Effector memory CD8-positive, alpha-beta T cell (primary cell): ENCODE measurements at places on chromosomes 5 and 9.
A peak's percentile ranks its signal among the peaks of the same experiment; 100 is the strongest.

DNA sequence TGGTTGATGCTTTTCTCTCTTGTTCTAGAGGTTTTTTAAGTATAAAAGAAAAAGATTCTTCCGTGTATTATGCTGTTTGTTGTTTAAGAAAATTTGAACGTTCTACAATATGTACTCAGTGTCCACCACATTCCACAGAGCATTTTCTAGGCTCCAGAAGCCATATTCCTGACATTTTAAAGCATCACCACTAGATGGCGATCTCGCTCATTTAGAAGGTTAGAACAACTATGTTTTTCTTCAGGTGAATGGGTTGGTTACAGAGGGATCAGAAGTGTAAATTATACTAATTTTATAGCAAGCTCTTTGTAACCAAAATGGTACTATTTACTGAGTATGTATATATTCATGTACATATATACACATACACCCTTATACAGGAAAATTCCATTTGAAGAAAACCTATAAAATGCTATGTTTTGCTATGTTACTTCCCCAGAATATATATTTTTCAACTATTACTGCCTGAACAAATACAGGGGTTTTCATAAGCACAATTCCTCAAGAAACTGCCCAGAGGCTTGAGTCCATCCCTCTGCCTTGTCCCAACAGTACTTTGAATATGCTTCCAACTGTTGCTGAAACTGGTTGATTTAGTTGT lies 284.3 kb downstream of the CCDC171 start:
- H3K27ac ChIP-seq = no peak overlapping the region
- H3K27me3 ChIP-seq = no peaks in the 10 kb centered on the region
- no peaks in the 10 kb centered on the region for H3K4me1 ChIP-seq

DNA sequence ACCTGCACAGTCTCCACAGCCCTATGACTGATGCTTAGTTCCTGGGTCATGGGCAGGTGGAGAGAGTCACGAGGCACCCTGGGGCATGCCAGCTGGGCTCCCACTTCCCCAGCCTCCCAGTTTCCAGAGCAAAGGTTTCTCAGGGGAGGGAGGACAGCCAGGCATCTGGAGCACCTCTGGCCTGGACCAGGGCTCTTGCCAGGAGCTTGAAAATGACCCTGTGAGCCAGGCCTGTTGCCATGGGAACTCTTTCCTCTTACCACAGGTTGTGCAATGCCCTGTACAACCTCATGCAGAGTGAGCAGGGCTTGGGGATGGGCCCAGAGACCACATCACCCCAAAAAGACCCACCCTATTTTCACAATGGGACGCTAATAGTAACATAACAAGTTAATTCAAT lies 113.1 kb downstream of the PSD2 start:
- H3K4me3 ChIP-seq = no peak overlapping the region
- H3K27me3 ChIP-seq = peaks cover 22% of the 10 kb centered on the region
- no peak overlapping the region for H3K27ac ChIP-seq
- no peaks in the 10 kb centered on the region for H3K36me3 ChIP-seq
- no peaks in the 10 kb centered on the region for H3K4me1 ChIP-seq

GRCh38 chr5:123303802-123304201 lies 119.4 kb downstream of the CEP120 start:
- no peak for DNase-seq
- peaks cover 1% of the 10 kb centered on the region for H3K4me1 ChIP-seq
- no peaks in the 10 kb centered on the region for H3K36me3 ChIP-seq

DNA sequence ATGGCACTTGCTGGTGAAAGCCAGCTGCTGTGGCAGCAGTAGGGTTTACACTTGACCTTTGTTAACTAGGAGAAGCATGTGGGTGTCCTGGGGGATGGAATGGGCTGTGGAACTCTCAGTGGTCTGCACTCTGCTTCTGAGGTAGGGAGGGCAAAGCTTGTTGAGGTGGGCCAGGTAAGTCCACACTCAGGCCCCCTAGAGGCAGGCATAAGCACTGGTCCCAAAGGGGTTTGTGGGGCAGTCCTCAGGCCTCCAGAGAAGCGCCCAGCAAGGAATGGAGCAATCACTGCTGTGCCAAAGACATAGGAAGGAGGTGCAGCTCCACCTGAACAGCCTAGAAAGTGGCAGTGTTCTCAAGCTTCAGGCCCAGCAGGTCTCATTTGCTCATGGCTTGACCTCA lies 34.7 kb downstream of the INSL4 start:
- H3K4me1 ChIP-seq = no peaks in the 10 kb centered on the region
- no peaks in the 10 kb centered on the region for H3K27me3 ChIP-seq
- H3K27ac ChIP-seq = no peak overlapping the region
- no peak overlapping the region for H3K4me3 ChIP-seq
- DNase-seq = no peak
- H3K36me3 ChIP-seq = no peaks in the 10 kb centered on the region

- DNase-seq = no peak
- no peaks in the 10 kb centered on the region for H3K27me3 ChIP-seq
- peaks cover 15% of the 10 kb centered on the region for H3K36me3 ChIP-seq
Measured at GRCh38 chr9:121321016-121321503, 49.0 kb downstream of the STOM start.

GRCh38 chr5:109256486-109256885 lies 153.3 kb downstream of the PJA2 start:
- no peaks in the 10 kb centered on the region for H3K27me3 ChIP-seq
- DNase-seq = no peak

GRCh38 chr5:147752666-147753290 lies 29.8 kb downstream of the JAKMIP2 start:
- H3K27ac ChIP-seq = no peak overlapping the region
- no peak for DNase-seq
- H3K4me3 ChIP-seq = no peak overlapping the region
- peaks cover 4% of the 10 kb centered on the region for H3K36me3 ChIP-seq

DNA sequence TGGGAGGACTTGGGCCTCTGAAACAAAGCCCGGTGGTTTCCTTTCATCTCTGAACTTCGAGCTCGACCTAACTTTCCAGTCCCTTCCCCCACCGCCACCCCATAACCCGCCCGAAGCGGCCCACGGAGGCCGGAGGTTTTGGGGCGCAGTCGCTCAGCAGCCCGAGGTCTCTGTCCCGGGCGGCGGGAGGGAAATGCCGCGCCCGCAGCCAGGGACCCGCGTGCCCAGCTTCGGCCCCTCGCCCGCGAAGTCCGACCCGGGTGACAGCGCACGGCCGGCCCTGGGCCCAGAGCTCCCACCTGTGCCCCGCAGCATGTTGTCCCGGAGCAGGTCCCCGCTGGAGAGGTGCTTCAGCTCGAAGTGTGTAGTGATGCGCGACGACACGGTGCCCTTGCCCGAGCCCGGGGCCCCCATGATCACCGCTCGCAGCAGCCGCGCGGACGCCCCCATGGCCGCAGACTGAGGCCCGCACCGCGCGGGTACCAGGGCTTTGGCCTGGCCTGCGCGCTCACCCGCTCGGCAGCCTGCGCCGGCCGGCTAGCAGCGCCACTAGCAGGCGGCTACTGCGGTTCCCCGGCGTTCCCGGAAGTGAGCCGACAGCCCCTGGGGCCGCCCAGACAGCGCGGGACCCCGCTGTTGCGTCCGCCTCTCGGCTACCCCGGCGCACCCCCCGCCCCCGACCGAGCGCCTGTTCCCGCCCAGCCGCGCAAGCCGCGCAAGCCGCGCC lies at the start of gene AK3:
Gene AK3, minus strand, starts transcription at position 565 of the 727 bp plus-strand sequence. Its CDS starts 115 bp downstream, at position 450.
- peaks cover 36% of the 10 kb centered on the region for H3K4me1 ChIP-seq
- peak; percentile 84 for DNase-seq
- peaks cover 3% of the 10 kb centered on the region for H3K36me3 ChIP-seq

- H3K27me3 ChIP-seq = no peaks in the 10 kb centered on the region
- no peak for DNase-seq
Measured at GRCh38 chr5:17400724-17401469, 97.1 kb upstream of the TAF11L2 start.

DNA sequence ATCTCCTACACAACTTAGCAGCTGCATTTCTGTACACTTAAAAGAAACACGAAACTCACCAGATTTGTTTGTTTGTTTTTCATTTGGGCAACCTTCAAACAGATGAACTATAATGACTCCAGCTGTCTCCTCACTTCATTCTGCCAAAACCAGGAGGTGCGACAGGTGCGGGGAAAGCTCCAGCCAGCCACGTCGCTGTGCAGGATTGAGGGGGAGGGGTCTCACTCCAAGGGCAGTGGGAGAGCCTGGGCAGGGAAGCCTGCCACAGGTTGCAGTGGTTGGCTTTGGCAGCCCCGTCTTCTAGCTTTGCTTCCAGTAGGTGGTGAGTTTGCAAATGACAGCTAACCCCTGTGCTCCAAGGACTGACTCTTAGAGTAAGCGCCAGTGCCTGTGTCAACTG lies 215.8 kb downstream of the CEMIP2 start:
- no peak overlapping the region for H3K4me3 ChIP-seq
- H3K27ac ChIP-seq = no peak overlapping the region
- H3K36me3 ChIP-seq = no peaks in the 10 kb centered on the region
- H3K4me1 ChIP-seq = no peaks in the 10 kb centered on the region
- no peak for DNase-seq
- peaks cover 51% of the 10 kb centered on the region for H3K27me3 ChIP-seq
